H9 (cell line): ENCODE measurements at places on chromosomes 6 and 20. TPM values are rescaled to one million over a fixed set of nuclear protein-coding genes. Genes with fewer than 3 reads are reported as not detected.

Gene TGIF2
- 81.7 and 94.6 TPM in 2 replicates for total RNA-seq

Gene MACROD2
- 1.6 and 2.0 TPM in 2 replicates for total RNA-seq

Gene GNMT
- total RNA-seq, result 1.1 TPM in 2 replicates

Gene COL19A1
- not detected in 2 replicates for total RNA-seq

Gene OVOL2
- 5.8 and 6.4 TPM in 2 replicates for total RNA-seq

Gene OR2B6
- not detected in 2 replicates for total RNA-seq

Gene SAMHD1
- 53.1 and 59.6 TPM in 2 replicates for total RNA-seq

- H3K27ac ChIP-seq, result no peak overlapping the region
- peak; percentile 78 for DNase-seq
- H3K27me3 ChIP-seq, result no peaks in the 10 kb centered on the region
- no peak overlapping the region for H3K4me3 ChIP-seq
- no peaks in the 10 kb centered on the region for H3K36me3 ChIP-seq
Observed at GRCh38 chr6:106339334-106340029, 13.9 kb upstream of the ATG5 start.

DNA sequence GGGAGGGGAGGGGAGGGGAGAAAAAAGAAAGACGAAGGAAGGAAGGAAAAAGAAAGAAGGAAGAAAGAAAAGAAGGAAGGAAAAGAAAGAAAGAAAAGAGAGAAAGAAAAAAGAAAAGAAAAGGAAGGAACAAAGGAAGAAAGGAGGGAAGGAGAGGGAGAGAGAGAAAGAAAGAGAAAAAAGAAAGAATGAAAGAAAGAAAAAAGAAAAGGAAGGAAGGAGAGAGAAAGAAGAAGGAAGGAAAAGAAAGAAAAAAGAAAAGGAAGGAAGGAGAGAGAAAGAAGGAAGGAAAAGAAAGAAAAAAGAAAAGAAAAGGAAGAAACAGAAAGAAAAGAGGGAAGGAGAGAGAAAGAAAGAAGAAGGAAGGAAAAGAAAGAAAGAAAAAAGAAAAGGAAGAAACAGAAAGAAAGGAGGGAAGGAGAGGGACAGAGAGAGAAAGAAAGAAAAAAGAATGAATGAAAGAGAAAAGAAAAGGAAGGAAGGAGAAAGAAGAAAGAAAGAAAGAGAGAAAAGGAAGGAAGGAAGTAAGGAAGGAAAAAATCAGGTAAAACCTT is 225.3 kb downstream of the TPBG start:
- DNase-seq, result no peak
- H3K4me3 ChIP-seq, result no peak overlapping the region
- H3K27ac ChIP-seq, result no peak overlapping the region
- H3K27me3 ChIP-seq, result no peaks in the 10 kb centered on the region
- H3K4me1 ChIP-seq, result no peaks in the 10 kb centered on the region
- no peaks in the 10 kb centered on the region for H3K36me3 ChIP-seq

DNA sequence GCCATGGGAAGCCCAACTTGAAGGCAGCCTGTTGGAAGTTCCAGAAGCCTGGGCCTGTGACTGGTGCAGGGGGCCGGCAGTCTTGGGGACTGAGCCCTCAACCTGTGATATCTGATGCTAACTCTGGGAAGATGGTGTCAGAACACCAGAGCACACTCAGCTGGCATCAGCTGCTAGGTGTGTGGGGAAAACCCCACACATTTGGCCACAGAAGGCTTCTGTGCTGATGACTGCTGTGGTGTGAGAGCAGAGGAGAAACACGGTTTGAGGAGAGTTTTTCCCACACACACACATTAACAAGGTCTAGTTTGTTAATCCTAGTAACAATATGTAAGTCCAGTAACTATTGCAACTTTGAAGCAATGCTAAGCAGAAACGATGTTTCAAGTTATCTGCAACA is 78.0 kb downstream of the PSMB1 start:
- H3K27me3 ChIP-seq, result no peaks in the 10 kb centered on the region
- H3K27ac ChIP-seq, result no peak overlapping the region
- no peak overlapping the region for H3K4me3 ChIP-seq

GRCh38 chr6:162074641-162075275 is 652.8 kb downstream of the PRKN start:
- H3K4me1 ChIP-seq, result no peaks in the 10 kb centered on the region
- H3K36me3 ChIP-seq, result no peaks in the 10 kb centered on the region
- H3K4me3 ChIP-seq, result no peak overlapping the region
- H3K27me3 ChIP-seq, result no peaks in the 10 kb centered on the region
- no peak for DNase-seq

DNA sequence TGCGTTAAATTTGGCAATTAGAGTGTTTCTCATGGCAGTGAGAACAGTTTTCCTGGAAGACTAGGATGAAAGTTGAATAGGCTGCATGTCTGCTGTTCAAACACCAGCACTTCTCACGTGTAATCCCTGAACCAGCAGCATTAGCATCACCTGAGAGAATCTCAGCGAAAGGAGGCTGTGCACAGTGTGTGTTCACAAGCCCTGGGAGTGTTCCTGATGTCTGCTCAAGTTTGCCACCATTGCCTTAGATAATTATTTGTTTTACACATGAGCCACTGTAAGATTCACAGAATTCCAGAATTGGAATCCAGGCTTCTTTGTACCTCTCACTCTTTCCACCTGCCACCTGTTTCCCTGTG is 117.3 kb downstream of the JARID2 start:
- no peak overlapping the region for H3K27ac ChIP-seq
- peaks cover 31% of the 10 kb centered on the region for H3K4me1 ChIP-seq
- H3K36me3 ChIP-seq, result no peaks in the 10 kb centered on the region
- no peaks in the 10 kb centered on the region for H3K27me3 ChIP-seq
- no peak overlapping the region for H3K4me3 ChIP-seq

GRCh38 chr20:59022754-59023153 is 3.5 kb downstream of the TUBB1 start:
- peaks cover 48% of the 10 kb centered on the region for H3K36me3 ChIP-seq
- no peak overlapping the region for H3K27ac ChIP-seq
- no peak overlapping the region for H3K4me3 ChIP-seq
- DNase-seq, result no peak

DNA sequence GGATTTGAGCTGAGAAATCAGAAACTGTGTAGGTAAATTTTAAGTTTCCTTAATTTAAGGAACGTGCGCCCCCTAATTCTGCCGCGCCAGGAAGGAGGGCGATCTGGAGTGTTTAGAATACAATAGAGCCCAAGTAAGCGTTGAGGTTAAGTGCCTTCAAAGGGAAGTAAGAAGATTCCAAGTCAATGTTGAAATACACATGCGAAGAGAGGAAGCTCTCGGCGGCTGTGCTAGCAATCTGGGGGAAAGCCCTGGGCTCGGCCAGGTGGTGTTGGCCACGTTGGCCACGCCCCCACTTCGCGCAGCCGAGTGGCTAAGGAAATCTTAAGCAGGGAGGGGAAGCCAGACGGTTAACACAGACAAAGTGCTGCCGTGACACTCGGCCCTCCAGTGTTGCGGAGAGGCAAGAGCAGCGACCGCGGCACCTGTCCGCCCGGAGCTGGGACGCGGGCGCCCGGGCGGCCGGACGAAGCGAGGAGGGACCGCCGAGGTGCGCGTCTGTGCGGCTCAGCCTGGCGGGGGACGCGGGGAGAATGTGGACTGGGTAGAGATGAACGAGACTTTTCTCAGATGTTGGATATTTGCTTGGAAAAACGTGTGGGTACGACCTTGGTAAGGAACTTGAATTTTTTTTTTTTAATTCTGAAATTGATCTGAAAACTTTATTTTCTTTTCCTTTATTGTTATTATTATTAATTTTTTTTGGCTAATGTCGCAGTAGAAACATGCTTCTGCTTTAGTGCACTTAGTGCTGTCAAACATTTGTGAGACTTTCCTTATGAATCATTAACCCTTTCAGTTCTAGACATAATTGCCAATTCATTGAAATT is at the start of gene PRDM1:
TSS of gene PRDM1 (plus strand) at position 353 of the 830 bp plus-strand sequence. CDS start at position 571, 218 bp downstream.
- H3K36me3 ChIP-seq, result no peaks in the 10 kb centered on the region
- H3K4me3 ChIP-seq, result peak within 1 kb of the TSS; percentile 85
- H3K27me3 ChIP-seq, result no peaks in the 10 kb centered on the region; the same call in 1 of the 2 replicates
- peak; percentile 86 for DNase-seq

DNA sequence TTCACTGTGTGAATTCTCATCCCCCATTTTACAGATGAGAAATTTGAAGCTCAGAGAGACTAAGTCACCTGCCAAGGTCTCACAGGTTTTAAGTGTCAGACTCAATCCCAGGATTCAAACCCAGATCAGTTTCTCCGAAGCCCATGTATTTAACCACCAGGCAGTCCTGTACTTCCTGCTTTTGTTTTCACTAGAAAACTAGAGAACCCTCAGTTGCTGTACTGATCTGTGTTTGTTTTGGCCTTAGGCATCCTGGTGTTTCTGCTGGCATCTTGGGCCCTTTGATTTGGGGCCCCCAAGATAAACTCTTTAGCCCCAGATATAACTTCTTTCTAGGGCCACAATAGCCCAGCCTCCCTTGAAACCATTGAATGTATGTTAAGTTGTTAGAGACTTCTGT is 36.5 kb downstream of the PPP1R16B start:
- H3K27me3 ChIP-seq, result no peaks in the 10 kb centered on the region
- no peak overlapping the region for H3K27ac ChIP-seq
- H3K4me3 ChIP-seq, result no peak overlapping the region
- H3K36me3 ChIP-seq, result no peaks in the 10 kb centered on the region; the same call in 2 of the 3 replicates
- DNase-seq, result no peak
- H3K4me1 ChIP-seq, result no peaks in the 10 kb centered on the region

- no peak overlapping the region; the same call in 2 of the 3 replicates for H3K4me3 ChIP-seq
- H3K27me3 ChIP-seq, result no peaks in the 10 kb centered on the region
- no peaks in the 10 kb centered on the region for H3K36me3 ChIP-seq
- no peak overlapping the region for H3K27ac ChIP-seq
Observed at GRCh38 chr6:73129653-73130443, 95.4 kb downstream of the KHDC1L start.
